ENCODE measurements at places on chromosomes 12 and 14.

- no peak for DNase-seq
Measured at GRCh38 chr12:47707355-47707754, 1.5 kb upstream of the RPAP3 start.

DNA sequence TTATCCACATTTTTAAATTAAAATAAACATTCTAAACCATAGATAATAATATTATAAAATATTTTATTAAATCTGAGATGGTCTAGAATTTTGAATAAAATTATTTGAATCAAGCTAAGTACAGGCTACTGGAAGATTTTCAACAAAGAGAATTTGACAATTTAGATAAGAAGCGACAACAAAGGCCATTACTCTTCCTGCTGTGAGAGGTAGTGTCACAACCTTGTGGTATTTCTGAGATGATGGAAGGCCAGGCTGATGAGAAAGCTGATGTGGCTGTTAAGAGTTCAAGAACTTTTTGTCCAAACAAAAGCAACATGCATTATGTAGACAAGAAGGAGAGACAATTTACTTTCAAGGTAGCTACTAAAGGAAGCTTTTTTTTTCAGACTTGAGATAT, 43.7 kb upstream of the CNTN1 start:
- no peak for DNase-seq

DNA sequence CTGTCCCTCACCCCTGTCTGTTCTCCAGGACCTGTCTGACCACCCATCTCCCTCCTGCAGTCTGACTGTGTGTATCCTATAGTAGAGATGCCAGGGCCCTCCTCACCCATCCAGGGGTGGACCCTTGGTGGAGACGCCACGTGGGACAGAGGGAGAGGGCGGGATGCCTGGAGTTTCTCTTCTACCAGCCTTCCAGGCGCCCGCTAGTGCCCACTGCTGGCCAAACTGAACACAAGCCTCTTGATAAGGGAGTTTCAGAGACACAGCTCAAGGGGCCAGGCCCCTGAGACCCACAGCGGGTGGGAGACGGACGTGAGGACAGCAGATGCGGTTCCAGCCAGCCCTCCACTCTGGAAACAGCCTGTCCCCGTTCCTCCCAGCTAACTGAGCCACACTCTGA, 147.3 kb downstream of the RBM19 start:
- DNase-seq = no peak

DNA sequence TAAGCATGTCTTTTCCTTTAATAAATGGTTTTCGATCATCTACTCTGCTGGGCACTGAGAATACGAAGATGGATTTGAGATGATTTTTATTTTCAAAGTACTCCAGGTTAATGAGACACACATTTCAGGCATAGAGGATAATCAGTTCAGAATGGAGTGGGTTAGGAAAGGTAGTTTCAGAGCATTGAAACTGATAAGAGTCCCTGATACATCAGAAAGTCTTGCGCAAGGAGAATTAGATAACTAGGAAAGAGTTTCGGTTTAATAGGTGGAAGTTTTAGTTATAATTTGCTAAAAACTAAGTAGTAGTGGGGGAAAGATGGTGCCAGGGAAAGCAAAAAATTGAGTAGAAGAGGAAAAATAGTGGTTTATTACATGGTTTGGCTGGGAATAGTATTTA, 50.1 kb downstream of the ZDHHC17 start:
- DNase-seq = no peak

- no peak for DNase-seq
Measured at GRCh38 chr14:28494196-28494595, 272.4 kb upstream of the FOXG1 start.

- DNase-seq = no peak
Measured at GRCh38 chr12:30425445-30425844, 270.2 kb downstream of the IPO8 start.

DNA sequence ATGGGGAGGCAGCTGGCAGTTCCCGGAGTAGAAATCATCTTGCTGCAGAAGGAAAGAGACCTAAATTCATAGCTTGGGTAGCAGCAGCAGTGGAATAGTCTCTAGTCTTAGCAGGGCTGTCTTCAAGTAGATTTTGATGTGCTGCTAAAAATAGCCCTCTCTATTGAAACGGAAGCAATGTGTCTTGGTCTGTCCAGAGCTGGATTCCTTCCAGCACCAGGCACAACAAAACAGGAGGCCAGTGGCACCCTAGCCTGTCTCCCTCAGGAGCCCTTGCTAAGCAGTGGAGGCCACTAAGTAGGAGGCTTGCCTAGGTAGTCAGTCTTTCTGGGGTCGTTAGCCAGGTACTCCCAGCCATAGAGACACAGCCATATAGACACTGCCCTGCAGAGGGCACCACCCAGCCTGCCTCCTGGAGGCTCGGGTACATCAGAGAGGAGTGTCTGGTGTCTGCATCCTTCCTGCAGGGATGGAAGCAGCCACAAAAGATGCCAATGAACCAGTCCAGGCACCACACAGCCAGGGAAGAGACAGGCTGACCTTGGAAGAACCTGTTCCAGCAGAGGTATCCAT, 97.5 kb downstream of the CRACR2A start:
- peak; percentile 51 for DNase-seq

DNA sequence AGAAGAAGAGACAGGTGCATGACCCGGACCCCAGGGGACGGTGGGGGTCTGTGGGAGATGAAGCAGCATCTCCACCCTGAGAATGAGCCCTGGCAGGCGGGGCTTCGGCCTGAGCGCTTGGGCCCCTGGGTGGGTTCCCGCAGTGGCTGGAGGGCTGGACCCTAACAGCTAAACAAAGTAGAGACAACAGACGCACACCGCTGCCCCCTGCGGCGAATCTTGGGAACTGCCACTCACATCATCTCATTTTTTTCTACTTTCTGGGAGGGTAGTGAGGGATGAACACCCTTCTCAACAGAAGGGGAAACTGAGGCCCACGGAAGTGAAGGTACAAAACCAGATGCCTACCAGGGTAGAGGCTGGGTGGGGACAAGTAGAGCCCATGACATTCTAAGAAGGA, 104.7 kb downstream of the RFLNA start:
- DNase-seq = peak; percentile 76

DNA sequence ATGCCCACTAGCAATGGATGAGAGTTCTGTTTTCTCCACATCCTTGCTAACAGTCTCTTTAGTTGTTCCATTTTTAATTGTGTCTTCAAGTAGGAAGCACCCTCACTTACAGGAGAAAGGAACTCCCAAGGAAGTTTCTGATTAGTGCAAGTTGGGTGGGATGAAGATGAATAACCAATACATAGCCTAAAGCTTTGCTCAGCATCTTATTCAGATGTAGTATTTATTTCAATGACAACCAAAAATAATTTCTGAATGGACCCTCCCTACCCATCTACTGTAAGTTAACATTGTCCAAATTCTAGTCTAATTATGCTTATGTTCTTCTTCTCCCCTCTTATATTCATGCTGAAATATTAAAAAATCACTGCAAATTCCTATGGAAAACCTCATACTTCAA, 36.0 kb downstream of the RASSF3 start:
- no peak for DNase-seq
